ENCODE measurements at places on chromosomes 7 and 10.

GRCh38 chr7:114708646-114709045 lies 213.2 kb upstream of the MDFIC start:
- no peak for ATAC-seq

GRCh38 chr10:20897146-20897825 lies at the start of gene NEBL:
NEBL (minus strand) TSS chr10:20897311; CDS start chr10:20897205, 106 bp downstream.
- ATAC-seq, result no peak

DNA sequence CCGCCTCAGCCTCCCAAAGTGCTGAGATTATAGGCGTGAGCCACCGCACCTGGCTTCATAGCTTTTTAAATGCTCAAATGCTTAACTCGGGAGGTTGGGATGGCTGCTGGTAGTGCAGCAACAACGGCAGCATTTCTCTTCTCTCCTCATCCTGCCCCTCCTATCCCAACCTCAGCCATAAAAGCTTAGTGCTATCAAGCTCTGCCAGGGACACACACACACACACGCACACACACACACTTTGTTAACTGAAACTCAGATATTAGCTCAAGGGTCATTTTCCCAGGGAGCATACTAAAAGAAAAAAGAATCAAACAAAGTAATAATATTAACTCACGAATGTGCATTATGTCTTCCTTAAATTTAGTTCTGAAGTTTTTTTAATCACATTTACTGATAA lies 63.0 kb upstream of the HPS1 start:
- ATAC-seq, result no peak

DNA sequence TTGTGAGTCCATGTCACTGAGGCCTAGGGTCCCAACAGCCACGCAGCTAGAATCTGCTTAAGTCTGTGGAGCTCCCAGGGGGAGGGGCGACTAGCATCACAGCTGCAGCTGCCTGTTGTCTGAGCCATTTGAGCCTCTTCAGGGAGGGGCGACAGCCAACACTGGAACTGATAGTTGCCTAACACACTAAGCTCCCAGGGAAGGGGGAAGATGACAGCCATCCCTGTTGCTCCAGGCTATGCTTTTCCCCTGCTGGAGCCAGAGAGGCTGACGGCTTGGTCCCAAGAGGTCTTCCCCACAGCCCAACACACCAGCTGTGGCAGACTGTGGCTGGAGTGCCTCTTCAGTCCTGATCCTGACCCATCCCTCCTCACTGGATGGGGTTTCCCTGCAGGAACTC lies 817.5 kb downstream of the NXPH1 start:
- ATAC-seq, result no peak

DNA sequence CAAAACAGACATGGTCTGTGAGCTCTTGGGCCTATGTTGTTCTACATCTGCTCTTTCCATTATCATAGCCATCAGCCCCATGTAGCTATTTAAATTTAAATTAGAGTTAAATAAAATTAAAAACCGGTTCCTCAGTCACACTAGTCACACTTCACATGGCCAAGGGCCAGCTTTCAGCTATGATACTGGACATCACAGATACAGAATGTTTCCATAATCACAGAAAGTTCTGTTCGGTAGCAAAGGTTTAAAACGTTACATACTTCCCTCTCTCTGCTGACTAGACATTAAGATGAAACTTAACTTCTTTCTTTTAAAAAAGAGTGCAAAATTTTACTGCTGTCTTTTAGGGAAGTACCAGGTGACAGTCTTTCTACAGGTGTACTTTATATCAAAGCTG lies 43.0 kb downstream of the SRPK2 start:
- no peak for ATAC-seq

DNA sequence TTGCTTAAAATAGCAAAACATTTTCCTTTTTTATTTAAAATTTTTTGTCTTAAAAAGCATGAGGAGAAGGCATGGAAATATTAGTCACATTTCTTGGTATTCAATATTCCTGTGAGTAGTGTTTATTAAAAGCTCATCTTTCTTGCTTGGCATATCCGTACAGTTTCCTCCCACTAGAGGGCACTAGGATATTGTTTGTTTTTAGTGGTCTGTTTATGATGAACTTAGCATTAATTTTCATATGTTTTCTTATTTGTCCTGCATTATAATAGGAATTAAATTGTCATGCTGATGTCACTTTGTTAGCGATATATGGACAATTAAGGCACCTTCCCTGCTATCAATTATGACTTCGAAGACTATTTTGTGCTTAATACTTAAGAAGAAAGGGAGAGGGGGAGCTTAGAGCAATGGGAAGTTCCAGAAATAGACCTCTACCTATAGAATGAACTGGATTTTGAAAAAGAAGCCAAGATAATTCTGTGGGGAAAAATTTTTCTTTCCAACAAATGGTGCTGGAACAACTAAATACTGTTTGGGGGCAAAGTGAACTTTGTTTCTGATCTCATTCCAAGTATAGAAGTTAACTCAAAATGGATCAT lies 91.0 kb upstream of the STRIP2 start:
- ATAC-seq, result no peak

DNA sequence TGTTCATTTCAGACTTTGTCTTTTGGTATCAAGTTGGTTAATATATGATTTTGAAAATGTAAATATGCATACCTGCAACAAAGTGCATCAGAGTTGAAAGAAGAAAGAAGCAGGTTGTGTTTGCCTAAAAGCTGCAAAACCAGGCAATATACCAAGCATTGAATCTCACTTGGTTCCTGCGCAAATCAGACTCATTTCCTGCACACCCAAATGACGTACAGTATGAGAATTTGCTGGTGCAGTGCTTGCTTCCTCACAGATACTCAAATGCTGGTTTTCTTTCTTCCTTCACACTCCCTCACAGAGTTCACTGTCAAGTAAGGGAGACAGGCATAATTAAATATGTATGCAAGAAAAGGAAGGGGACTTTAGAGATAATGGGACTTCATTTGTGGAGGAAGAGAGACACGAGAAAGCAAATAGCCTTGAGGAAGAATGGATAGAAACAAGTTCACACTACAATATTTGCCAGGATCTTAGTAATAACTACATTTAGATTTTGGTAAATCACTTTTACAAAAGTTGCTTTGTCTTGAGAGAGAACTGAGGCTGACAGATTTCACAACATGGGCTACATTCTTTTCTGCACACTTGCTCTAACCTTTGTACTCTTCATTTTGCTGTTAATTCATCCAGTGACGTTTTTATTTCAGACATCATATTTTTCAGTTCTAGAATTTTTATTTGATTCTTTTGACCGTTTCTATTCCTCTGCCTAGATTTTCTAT lies 56.9 kb upstream of the AOAH start:
- no peak for ATAC-seq

GRCh38 chr10:63753808-63754207 lies 232.6 kb downstream of the REEP3 start:
- ATAC-seq, result no peak

- peak; percentile 49 for ATAC-seq
Measured at GRCh38 chr10:12954866-12955265, 46.6 kb downstream of the CCDC3 start.

DNA sequence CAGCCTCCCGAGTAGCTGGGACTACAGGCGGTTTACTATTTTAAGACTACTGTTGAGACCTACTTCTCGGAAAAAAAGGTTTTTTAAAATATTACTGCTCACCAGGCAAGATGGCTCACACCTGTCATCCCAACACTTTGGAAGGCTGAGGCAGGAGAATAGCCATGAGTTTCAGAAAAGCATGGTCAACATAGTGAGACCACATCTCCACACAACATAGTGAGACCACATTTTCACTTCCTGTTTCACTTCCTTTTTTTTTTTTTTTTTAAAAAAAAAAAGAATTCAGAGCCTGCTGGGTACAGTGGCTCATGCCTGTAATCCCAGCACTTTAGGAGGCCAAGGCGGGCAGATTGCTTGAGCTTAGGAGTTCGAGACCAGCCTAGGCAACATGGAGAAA lies 46.5 kb downstream of the SVOPL start:
- no peak for ATAC-seq

GRCh38 chr7:37918526-37918925 lies 1.9 kb upstream of the SFRP4 start:
- ATAC-seq, result no peak

DNA sequence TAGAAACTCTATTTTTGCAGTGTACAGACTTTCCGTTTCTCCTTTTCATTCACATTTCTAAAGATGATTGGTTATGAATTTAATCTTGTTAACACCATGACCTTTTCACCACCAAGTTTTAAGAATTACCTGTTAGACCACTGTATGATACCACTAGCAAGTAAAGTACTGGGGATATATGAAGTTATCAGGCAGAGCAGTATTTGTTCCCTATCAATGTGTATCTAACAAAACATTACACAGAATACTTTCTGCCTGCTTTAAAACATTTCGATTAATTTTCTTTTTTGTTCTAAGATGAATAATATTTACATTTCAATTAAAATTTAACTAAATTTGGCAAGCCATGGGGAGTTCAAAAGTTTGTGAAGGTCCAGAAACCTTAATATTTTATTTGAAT lies 49.9 kb upstream of the AHR start:
- ATAC-seq, result no peak

DNA sequence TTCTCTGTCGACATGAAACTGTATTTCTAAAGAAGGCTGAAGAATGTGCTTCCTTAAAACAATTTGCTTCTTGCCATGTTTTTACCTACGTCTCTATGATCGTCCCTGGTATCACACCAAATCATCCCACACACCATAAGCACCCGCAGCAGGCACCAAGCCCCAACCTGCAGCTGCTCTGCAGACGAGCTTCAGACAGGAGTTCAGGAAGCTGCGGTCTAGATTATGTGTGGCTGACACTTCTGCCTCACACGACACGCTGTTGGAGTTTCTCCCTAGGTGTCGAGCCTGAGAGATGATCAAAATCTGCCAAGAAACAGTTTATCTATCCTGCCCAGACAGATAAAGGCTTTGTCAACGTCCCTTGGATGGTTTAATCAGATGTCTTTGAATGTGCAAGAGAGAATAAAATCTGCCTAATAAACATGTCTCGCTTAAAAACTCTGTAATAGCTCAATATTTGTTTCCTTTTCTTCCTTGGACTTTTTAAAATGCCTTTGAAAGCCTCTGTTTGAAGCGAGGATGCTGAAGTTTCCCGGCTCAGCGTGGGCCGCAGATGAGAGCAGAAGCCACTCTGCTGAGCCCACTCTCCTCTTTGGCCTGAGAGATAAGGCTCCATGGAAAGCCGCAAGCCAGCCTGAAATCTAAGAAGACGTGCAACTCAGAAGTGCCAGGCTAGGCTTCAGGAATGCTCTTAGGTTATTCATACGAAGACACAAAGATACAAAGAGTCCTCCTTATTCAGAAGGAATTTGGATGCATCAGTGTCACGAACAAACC lies 158.3 kb upstream of the PFKP start:
- no peak for ATAC-seq

Measured in esophagus mucosa (tissue), 1 donor.